AG09309 (cell line): ENCODE measurements at places on chromosomes 2 and 18.

- DNase-seq: no peak
Observed at GRCh38 chr18:2535419-2535910, 35.8 kb downstream of the METTL4 start.

DNA sequence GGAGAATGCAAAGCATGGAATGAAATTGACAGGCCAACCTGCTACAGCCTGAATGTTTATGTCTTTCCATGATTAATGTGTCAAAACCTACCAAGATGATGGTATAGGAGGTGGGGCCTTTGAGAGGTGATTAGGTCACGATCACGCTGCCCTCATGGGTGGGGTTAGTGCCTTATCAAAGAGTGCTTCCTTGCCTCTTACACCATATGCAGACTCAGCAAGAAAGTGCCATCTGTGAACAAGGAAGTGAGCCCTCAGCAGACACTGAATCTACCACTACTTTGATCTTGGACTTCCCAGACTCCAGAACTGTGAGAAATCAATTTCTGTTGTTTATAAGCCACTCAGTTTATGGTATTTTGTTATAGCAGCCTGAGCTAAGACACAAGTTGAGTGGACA, 147.5 kb upstream of the BCL2L11 start:
- DNase-seq: no peak

DNA sequence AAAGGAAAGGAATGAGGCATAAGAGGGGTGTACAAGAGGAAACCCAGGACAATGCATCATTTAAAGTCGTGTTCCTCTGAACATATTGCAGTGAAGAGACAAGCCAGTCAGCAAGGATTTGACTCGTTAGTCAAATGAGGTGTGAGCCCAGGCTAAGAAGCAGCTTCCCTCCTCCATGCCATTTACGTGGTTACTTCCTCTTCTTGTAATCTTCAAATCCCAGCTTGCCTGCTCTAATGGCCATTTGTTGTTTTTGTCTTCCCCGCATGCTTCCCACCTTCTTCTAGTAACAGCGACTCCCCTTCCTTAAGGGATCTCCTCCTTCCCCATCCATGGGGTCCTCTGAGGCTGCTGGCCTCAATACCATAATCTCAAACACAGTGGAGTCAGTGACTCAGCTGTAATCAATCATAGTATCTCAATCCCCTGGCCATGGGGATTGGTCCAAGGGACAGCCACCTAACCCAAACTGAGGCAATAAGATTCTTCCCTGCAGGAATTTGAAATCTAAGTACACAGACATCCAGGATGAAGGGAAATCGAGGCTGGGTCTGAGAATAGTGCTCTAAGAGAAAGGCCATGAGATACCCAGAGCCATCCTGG, 37.6 kb downstream of the SLC14A1 start:
- DNase-seq: no peak

GRCh38 chr2:71776227-71776626, 322.9 kb downstream of the DYSF start:
- no peak for DNase-seq

DNA sequence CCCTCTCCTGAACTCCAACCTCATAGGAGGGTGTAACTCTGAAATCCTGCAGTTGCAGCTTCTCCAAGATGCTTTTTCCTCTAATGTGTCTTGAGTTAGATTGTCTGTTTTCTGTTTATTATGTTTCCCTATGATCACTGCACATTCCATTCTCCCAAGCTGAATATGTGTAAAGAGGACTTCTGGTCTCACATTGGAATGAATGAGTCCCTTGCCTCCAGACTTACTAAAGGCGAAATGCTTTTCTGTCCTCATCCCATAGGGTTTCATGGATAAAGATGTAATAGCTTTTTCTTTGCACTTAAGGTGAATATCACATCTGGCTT, 35.5 kb upstream of the CYP27A1 start:
- no peak for DNase-seq

DNA sequence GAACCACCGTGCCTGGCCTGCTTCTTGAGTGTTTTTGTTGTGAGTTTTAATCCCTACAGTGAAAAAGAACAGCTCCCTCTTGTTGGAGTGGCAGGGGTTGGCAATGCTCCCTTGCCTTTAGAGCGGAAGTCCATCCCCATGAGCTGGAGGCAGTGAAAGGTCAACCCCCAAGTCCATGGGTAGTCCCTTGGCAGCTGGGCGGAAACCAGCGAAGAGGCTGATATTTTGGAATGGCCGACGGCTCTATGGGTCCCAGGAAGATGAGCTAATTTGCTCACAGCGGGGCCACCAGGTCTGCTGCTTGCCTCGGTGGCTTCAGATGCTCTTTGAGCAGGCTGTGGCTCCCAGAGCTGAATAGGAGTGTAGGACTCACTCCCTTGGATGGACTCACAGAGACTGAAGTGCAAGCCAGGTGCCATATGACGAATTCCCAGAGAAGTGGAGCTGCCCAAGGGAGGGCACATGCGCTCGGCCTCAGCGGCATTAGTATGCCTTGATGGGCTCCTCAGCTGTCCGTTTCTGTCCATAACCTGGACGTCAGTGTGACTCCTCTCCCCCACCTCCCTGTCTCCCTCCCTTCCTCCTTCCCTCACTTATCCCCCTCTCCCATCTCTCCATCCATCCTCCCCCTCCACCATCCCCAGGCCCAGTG, 25.4 kb upstream of the RHOB start:
- DNase-seq: no peak

- peak; percentile 20 for DNase-seq
Observed at GRCh38 chr2:240997856-240998705, at the start of gene SNED1. TSS of gene SNED1 (plus strand) at chr2:240998618. CDS start at chr2:240998838, 220 bp downstream.

DNA sequence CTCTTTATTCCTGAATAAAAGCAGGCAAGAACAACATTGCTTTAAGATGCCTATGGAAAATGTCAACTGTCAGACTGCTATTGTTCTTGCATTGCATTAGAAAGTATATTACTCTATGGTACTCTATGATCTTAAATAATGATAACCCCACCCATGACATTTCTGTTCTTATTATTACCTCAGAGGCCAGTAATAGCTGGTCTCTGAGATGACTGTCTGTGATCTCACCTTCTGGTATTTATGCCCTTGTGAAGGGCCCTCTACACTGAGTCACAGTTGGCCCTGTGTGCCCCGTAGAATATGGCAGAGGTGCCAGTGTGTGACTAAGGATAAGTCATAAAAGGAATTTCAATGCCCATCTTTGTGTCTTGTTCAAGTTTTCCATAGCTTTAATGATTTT, 61.0 kb downstream of the SPP2 start:
- DNase-seq: no peak

DNA sequence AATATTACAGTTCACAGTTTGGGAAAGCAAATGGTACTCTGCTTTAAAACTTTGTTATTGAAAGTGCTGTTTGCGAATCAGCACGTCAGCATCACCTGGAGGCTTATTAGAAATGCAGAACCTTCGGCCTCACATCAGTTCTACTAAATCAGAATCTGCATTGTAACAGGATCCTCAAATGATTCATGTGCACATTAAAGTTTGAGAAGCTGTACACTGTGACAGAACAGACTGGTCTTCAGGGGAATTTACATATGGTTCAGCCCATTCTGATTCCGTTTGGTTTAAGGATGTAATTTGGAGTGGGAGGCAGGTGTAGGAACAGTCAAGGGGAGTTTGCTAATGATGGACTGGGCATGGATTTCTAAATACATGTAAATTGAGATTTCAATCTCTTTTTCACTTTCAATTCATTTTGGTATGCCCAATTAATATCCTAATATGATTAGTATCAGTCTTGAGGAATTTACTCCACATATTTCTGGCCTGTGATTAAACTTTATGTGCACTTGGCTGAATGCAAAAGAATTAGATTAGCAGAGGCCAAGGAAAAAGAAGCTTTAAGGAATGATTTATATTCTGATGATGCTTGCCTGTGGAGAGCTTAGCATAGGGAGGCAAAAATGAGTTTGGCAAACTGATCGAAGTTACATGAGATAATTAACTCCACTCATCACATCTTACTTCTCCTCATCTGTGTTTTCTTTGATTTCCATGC, 248.8 kb downstream of the XIRP2 start:
- DNase-seq: no peak

GRCh38 chr2:207692206-207693065, 19.0 kb upstream of the CCNYL1 start:
- no peak for DNase-seq

DNA sequence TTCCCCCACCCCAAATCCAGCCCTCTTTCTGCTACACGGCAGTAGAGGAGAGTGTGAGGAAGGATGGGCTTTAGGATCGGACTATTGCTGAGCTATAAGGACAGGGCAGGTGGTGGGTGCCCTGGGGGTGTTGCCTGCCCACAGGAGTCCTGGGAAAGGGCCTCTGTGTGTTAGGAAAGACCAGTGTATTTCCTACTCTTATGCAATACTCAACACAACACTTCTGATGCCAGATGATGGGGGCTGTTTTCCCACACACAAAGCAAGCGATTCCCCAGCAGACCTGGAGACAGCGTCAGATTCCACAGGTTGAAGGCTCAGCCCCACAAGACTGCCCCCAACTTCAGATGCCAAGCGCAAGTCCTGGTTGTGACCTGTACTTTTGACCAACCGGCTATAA, 91.0 kb upstream of the LCLAT1 start:
- no peak for DNase-seq

GRCh38 chr2:3870222-3870621, 166.8 kb downstream of the DCDC2C start:
- DNase-seq: no peak

DNA sequence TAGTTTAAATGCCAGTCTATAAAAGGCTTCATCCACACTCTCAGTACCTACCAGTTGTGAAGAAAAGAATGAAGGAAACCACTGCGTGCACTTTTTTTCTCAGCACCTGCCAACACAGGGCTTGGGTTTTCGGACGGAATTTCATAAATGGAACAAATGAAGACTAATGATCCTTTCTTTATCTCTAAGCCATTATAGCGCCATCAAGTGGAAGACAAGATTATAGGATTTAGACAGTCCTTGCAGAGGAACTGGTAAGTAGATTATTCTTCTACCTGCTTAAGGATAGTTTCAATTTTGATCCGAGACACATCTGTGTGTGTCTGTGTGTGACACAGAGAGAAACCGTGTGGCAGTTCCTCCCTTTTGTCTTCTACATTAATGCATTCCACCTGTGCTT, 245.6 kb downstream of the NRXN1 start:
- no peak for DNase-seq

DNA sequence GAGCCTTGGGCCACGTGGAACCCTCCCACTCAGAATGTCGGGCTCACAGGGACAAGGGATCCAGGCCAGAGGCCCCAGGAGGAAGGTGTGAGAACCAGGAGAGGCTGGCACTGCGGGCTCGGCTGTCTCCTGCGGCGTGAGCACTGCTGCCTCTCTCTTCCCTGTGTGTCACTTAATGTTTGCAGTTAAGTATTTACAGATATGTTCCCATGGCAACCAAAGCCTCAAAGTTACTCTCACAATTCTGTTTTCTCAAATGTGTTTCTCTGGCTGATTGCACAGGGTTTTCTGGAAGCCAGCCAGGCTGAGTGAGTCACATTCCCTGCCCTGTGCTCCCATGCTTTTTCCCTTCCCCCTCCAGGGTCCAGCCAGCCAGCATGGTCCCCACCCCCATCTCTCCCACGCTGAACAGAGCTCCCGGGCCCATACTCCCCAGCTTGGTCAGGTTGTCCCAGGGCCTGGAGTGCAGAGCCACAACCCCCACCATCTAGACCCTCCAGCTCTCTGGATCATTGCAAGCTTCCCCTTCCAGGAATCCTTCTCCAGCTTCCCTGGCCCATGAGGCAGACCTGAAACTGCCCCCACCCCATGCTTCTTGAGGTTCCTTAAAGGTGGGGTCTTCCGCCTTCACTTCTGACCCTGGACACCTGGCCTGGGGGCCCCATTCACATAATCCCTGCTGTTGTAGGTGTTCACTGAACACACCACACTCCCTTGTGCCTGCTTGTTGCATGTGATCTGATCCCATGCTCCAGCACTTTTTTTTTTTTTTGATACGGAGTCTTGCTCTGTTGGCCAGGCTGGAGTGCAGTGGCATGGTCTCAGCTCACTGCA, 265.9 kb downstream of the CELF4 start:
- peak; percentile 87 for DNase-seq

GRCh38 chr2:26679867-26680266, 12.7 kb upstream of the KCNK3 start:
- DNase-seq: no peak

DNA sequence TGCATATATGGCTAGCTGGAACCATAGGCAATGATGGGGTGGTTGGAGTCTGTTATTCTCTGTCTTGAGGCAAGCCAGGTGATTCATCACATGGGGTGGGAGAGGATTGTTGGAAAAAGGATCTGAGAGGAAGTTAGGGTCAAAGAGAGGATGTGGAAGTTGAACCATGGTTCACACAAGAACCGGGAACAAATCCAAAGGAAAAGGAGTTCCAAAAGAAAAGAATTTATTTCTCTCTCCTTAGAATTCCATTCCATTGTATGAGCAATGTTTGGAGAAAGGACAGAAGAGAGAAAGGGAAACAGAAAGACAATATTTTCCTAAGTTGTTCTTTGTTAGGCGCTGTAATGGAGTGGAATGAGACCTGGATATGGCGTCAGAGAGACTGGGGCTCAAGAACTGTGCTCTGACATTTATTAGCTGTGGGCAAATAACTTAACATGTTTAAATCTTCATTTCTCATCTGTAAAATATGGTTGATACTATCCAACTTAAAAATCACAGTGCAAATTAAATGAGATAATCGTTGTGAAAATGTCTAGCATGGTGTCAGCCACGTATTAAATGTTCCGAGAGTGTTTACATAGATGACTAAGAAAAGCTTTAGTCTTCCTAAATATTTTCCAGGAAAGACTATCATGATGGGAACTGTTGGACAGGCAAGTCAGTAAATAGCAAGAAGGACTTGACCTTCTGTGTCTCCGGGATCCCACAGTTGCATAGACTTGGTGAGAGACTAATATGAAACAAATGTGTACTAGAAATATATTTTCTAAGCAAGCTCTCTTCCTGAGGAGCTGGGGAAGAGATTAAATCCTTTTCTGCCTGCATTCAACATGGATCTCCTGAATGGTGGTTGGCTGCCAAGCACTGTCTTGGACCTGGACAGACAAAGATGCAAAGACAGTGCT, 71.4 kb downstream of the TRIB2 start:
- DNase-seq: peak; percentile 89

DNA sequence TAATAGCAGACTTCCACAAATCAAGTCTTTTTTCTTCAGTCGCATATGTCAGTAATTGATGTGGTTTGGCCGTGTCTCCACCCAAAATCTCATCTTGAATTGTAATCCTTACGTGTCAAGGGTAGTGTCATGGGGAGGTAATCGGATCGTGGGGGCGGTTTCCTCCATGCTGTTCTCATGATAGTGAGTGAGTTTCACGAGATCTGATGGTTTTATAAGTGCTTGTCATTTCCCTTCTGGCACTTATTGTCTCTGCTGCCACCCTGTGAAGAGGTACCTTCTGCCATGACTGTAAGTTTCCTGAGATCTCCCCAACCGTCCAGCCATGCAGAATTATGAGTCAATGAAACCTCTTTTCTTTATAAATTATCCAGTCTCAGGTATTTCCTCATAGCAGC, 478.8 kb downstream of the PTPRM start:
- no peak for DNase-seq

GRCh38 chr2:8413589-8414135, 268.2 kb upstream of the ID2 start:
- peak; percentile 31 for DNase-seq

- no peak for DNase-seq
Observed at GRCh38 chr2:168566974-168567665, 111.0 kb downstream of the CERS6 start.
